ENCODE measurements at places on chromosomes 3 and 15.

DNA sequence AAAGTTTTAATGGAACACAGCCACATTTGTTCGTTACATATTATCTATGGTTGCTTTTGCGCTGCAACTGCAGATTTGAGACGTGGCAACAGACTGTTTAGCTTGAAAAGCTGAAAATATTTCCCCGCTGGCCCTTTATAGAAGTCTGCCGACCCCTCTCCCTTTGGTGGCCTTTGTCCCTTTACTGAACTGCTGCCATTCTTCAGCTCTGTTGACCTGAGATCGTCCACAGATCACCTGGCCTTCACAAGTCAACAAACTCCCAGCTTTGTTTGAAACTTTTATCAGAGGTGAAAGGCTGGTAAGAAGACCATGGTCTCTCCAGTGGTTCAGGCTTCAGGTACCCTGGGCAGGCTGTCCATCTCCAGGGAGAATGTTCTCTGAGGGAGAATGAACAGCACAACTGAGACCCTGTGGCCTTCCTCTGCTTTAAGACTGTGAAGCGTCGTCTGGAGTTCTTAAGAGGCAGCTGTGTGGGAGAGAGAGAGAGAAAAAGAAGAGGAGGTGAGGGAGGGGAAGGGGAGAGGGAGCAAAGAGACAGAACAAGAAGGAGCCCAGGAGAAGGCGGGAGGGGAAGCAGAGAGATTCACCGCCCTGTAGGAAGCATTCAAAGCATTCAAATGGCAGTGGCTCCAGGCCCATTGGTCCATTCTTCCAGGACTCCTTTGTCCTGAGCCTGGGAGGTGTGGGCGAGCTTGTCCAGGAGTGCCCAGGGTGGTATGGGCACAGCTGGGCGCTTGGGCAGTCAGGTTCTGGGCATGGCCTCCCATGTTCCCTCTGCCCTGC lies 53.7 kb upstream of the INSYN1 start:
- DNase-seq = no peak

DNA sequence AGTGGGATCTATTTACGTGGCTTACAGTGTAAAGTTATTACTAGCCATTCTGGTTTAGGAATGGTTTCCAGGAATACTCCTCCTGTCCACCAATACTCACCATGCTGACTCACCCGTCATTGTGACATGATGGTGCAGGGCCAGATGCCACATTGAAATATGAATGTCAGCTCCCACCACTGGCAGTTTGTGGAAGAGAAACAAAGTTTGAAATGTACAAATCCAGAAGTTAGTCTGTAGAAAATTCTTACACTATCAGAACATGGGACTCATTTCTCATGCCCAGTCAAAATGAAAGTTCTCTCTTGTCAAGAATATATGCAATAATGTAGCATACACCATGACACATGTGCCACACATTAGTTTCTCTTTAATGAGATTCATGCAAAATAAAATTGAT lies 14.4 kb upstream of the TSPAN3 start:
- DNase-seq = no peak

DNA sequence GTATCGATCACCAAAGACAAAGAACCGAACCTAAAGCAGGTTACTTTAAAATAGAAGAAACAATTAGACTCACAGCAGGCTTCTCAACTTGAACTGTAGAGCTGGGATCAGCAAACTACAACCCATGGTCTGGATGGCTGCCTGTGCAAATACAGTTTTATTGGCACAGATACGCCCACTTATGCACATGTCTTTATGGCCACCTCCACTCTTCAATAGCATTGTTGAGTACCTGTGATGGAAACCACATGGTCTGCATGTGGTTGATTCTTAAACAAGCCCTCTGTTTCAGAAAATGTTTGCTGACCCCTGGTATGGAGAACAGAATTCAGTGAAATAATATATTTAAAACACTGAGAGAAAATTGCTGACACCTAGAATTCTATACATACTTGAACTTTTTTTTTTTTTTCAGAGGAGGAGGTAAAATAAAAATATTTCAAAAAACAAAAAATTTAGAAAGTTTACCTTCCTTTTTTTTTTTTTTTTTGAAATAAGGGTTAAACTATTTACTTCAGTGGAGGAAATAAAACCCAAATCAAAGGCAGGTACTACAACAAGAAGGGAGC lies 263.8 kb upstream of the ATP10A start:
- DNase-seq = no peak

DNA sequence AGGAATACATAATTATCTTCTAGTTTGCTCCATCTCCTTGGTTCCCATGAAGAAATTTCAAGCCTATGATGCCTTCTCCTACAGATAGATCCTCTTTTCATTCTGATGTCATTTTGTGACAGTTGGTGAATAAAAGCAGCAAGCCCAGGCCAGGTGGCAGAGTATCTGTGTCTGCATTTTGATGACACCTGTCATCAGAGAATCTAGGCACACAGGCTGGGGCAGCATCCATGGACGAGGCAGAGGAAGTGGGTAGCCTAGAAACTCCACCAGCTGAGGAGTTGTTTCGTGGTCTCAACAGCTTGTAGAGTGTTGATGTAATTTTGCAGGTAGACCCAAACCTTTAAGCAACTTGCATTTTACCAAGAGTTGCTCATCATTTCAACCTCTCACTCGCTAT lies 269.8 kb downstream of the FEZF2 start:
- DNase-seq = no peak

- DNase-seq = no peak
Measured at GRCh38 chr3:87333393-87333892, 57.1 kb upstream of the POU1F1 start.

DNA sequence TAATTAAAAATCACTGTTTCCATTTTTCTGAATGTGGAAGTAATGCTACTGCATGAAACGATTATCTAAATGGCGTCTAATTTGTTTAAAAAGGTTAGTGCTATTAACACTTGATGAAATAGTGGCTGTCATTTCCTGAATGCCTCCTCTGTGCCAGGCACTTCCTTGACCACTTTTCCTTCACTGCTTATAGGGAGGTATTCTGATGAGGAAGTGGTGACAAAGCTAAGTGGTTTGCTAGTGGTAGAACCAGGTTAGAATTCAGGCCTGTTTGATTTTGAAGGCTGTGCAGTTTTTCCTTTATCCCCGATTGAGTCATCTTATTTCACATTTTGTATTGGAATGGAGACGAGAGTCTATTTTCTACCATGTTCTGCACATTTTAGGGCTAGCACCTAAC lies 119.0 kb downstream of the USP13 start:
- DNase-seq = no peak
